CD8-positive, alpha-beta T cell (primary cell): ENCODE measurements at places on chromosomes 3 and 15. TPM values are rescaled to one million over a fixed set of nuclear protein-coding genes. Genes with fewer than 3 reads are reported as not detected.

PLCH1 gene
- total RNA-seq, result not detected

FYTTD1 gene
- total RNA-seq, result 88.0 TPM

GOLGA6L10 gene
- total RNA-seq, result 1.6 TPM

EFCC1 gene
- total RNA-seq, result 0.24 TPM

ZNF501 gene
- total RNA-seq, result 0.87 TPM

CD200 gene
- 1.1 TPM for total RNA-seq

CRABP1 gene
- not detected for total RNA-seq
